ENCODE measurements at places on chromosomes 1 and 21. TPM values are rescaled to one million over a fixed set of nuclear protein-coding genes. Genes with fewer than 3 reads are reported as not detected.

S100A7 gene
- total RNA-seq = not detected

DNA sequence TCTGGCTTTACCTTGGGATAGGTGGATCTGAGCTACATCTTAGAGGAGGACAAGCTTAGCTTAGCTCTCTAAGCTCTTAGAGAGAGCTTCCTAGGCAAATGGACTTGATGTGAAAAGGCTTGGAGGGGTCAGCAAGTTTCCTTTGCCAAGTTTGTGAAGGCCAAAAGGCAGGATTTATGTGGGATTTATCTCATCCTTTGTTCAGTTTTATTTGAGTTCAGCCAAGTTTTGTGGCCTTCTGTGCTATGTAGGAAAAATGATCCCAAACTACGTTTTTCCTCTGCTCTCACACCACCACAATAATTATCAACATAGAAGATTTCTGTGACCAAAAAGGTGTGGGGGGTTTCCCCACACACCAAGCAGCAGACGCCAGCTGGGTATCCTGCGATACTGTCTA lies 26.0 kb upstream of the RNF11 start:
- DNase-seq = no peak

DNA sequence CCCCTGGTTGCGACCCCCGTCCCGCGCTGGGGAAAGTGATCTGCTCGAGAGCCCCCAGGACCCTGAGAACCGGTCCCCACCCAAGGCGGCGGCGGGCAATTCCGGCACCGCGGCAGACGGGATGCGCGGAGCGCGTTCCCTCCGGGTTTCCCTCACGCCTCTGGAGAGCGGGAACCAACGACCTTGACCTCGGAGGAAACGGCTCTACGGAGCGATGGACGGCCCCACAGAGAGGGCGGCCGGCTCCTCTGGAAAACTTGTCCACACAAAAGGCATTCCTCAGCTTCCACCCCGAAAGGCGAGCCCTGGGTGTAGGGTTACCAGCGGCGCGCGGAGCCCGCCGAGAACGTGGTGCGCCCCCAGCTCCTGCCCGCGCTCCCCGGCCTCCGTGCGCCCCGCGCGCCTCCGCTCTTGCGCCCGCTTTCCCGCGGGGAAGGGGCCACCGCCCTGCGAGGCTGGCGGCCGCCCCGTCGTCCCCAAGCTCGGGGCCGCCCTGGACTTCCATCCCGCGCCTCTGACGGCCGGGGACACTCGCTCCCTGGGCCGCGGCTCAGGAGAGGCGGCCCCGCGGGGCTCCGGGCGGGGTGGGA lies 391 bp upstream of the KIAA1614 start:
- DNase-seq = no peak

- no peak for DNase-seq
Measured at GRCh38 chr21:42091899-42092508, 20.9 kb downstream of the UMODL1 start.

All from activated CD4-positive, alpha-beta memory T cell treated with anti-CD3 and anti-CD28 coated beads, Interleukin-2, amount 10 ng/mL, durations not matched to agents 7 days and 5 days (primary cell).